ENCODE measurements at places on chromosomes 3 and 15.

DNA sequence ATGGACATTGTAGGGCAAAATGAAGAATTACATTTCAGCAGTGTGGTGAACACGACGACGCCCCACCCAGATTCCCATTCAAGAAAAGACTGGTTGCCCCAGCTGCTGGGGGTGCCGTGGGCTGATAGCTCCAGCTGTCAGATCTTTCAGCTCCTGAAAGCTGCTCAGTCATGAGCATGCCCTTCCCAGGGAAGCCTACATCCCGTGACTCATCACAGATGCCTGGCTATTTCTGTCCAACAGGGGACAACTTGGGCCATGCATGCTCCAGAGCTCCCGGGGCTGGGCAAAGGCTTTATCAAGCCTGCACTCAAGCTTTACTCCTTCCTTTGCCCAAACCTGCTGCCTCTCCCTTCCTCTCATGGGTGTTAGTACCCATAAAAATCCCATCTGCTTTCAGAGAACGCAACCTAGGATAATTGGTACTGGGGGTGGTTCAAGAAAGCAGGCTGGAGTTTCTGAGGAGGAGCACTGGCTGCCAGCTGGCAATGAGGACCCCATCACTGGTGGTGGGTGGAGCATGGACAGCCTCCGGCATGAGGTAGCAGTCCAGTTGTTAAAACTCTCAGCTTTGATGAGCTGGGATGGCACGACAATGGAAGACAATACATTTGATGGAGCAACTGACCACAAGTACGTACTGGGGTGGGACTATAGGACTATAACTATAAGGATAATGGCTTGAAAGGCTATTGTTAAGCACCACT lies 16.4 kb upstream of the ST8SIA2 start:
- DNase-seq = no peak

GRCh38 chr15:88664151-88664778 lies 25.4 kb downstream of the ISG20 start:
- DNase-seq = peak; percentile 36

- DNase-seq = no peak
Measured at GRCh38 chr3:158520433-158520832, 50.6 kb upstream of the MLF1 start.

DNA sequence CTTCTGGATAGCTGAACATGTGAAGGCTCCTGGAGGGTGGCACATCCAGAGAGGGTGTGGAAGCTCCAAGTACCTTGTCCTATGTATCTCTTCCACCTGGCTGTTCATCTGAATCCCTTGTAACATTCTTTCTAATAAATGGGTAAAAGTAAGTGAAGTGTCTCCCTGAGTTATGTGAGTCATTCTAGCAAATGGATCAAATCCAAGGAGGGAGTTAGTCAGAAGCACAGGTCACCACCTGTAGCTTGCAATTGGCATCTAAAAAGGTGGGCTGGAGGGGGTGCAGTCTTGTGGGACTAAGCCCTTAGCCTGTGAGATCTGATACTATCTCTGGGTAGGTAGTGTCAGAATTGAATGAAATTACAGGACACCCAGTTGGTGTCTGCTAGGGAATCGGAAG lies 71.0 kb downstream of the WWTR1 start:
- DNase-seq = no peak

DNA sequence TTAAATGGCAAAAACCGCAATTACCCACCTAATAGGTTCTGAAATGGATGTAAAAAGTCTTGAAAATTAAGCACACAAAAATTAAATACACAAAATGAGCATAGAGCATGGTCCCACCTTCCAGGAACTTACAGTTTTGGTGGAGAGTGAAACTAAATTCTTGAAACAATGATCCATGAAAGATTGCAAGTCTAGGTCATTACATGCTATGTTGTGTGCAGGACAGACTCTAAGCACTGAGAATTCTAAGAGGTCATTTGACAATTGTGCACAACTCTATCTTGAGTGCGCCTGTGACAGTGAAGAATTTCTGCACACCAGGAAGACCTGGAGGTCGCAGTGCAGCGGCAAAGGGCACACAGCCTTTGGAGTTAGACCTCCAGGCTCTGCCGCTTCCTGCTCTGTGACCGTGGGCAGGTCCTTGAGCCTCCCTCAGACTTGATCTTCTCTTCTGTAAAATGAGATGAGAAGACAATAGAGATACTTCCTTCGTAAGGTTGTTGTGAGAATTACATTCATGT lies 153.3 kb upstream of the TPM1 start:
- no peak for DNase-seq

GRCh38 chr3:127679534-127680145 lies 6.9 kb downstream of the ABTB1 start:
- DNase-seq = no peak

DNA sequence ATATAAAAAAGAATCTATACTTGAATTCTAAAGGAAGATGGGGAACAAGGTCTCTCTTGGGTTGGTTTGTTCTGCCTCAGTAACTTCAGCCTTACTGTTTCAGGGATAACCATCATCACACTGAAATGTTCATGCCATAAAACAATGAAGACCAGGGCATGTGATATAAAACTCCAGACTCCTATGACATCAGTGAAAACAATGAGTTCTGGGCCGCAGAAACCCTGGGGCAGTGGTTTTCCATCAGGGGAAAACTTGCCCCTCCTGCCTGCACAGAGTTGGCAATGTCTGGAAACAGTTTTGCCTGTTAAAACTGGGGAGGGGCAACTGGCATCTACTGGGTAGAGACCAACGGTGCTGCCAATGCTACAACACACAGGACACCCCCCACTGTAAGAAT lies 46.8 kb downstream of the CA12 start:
- no peak for DNase-seq

GRCh38 chr3:171251835-171252234 lies 208.4 kb downstream of the TNIK start:
- no peak for DNase-seq
